ENCODE measurements at places on chromosomes 12 and 14. TPM values are rescaled to one million over a fixed set of nuclear protein-coding genes. Genes with fewer than 3 reads are reported as not detected.
A peak's percentile ranks its signal among the peaks of the same experiment; 100 is the strongest.

RPL36AL gene
- 383 TPM for total RNA-seq

GRCh38 chr14:97710726-97711125 lies 913.5 kb downstream of the VRK1 start:
- no peak for DNase-seq
- no peaks in the 10 kb centered on the region for H3K27me3 ChIP-seq
- H3K27ac ChIP-seq, result no peak overlapping the region

- H3K4me3 ChIP-seq, result no peak overlapping the region
- peaks cover 11% of the 10 kb centered on the region for H3K4me1 ChIP-seq
- H3K27ac ChIP-seq, result no peak overlapping the region
- no peaks in the 10 kb centered on the region for H3K27me3 ChIP-seq
- DNase-seq, result no peak
Observed at GRCh38 chr12:89547101-89547500, 21.3 kb upstream of the POC1B start.

- H3K27me3 ChIP-seq, result no peaks in the 10 kb centered on the region
- peaks cover 12% of the 10 kb centered on the region for H3K4me1 ChIP-seq
- DNase-seq, result peak; percentile 5
- H3K27ac ChIP-seq, result no peak overlapping the region
- no peak overlapping the region for H3K4me3 ChIP-seq
Observed at GRCh38 chr14:88075269-88075981, 70.5 kb downstream of the GPR65 start.

- no peak overlapping the region for H3K4me3 ChIP-seq
- peak; percentile 65 for DNase-seq
- peaks cover 10% of the 10 kb centered on the region for H3K27me3 ChIP-seq
- H3K36me3 ChIP-seq, result no peaks in the 10 kb centered on the region
Observed at GRCh38 chr14:96584199-96584906, 82.2 kb downstream of the PAPOLA start.

DNA sequence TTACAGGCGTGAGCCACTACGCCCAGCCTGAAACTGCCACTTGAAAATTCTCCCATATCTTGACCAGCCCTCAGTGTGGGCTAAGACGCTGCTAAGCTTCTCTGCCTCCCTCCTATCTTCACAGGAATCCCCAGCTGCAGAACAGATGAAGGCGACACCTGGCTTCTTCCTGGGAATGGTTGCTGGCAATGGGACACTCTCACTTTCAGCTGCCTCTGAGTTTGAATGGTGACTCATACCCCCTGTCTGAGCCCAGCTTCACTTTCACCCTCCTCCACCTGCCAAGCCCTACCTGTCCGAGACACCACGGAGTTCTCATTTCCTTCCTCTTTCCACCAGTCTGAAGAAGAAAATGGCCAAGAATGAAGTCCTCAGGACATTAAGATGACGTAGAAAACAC lies 18.3 kb upstream of the VASH1 start:
- no peak overlapping the region for H3K4me3 ChIP-seq
- H3K36me3 ChIP-seq, result no peaks in the 10 kb centered on the region
- H3K27me3 ChIP-seq, result no peaks in the 10 kb centered on the region
